ENCODE measurements at places on chromosomes 11 and 22.

- no peak for DNase-seq
Measured at GRCh38 chr11:77559686-77560401, 29.9 kb upstream of the AQP11 start.

DNA sequence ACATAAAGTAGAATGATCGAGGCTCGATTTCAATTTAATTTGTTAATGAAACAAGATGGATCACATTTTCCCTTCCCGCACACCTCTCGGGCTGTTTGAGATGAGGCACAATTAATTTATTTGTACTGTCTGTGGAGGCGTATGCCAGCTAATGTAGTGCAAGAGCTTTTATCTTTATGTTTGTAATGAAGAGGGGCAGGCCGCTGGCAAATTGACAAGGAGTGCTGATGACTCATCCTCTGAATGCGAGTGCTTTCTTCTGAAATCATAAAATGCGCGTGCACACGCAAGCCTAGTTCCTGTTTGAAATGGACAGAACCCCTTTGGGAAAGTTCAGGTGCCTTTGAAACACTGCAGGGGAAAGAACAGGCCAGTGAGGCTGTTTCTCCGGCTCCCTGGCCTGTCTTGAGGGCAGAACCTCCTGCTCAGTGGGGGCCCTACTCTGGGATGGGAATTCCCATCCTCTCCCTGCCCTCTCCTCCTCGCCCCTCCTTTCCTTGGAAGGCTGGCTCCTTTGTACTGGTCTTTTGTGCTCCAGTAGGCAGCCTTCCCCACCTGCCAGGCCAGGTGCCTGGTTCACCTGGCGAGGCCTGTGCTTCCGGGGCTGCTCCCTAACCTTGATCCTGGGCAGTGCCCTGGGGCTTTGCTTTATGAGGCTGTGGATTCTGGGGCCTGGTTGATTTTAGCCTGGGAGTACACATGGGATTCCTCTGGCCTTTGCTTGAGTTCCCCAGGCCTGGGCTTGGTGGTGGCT lies 50.3 kb downstream of the TEAD1 start:
- peak; percentile 20 for DNase-seq

GRCh38 chr11:108780119-108780518 lies 115.2 kb downstream of the DDX10 start:
- DNase-seq, result no peak

- DNase-seq, result no peak
Measured at GRCh38 chr22:49155039-49155769, 672.5 kb downstream of the BRD1 start.

DNA sequence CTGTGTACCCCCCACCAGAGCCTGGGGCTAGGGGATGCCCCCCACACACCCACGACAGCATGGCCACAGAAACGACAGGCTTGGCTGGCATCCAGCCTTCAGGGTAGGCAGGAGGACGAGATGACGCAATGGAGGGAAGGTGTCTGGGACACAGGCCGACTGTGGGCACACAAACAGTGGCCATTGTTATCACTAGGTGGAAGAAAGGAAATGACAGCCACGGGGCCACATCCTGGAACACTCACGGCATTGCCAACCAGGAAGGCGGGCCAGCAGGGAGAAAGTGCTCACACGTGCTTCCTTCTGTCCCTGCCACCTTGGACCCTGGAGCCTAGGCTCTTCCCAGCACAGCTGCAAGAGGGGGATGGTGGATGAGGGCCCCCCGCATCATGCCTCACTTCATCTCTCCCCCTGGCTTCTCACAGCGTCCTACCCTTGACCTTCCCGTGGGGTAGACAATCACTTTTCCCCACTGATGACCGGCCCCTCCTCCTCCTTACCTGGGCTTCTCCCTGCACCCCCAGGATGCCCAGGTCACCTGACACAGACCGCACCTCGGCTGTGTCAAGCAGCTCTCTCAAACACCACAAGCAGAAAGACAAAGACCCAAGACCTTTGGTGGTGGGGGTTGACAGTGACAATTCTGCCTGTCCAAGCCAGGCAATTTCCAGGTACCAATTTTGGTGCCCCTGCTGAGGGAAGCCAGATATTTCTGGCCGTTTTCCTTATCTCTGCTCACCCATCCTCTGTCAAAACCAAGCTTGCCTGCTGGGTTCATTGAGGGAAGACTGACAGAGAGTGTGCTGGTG lies 8.6 kb downstream of the PLA2G6 start:
- peak; percentile 29 for DNase-seq

- DNase-seq, result no peak
Measured at GRCh38 chr22:47547881-47548650, 785.6 kb downstream of the TBC1D22A start.

- no peak for DNase-seq
Measured at GRCh38 chr11:3781423-3781822, 15.9 kb downstream of the NUP98 start.

DNA sequence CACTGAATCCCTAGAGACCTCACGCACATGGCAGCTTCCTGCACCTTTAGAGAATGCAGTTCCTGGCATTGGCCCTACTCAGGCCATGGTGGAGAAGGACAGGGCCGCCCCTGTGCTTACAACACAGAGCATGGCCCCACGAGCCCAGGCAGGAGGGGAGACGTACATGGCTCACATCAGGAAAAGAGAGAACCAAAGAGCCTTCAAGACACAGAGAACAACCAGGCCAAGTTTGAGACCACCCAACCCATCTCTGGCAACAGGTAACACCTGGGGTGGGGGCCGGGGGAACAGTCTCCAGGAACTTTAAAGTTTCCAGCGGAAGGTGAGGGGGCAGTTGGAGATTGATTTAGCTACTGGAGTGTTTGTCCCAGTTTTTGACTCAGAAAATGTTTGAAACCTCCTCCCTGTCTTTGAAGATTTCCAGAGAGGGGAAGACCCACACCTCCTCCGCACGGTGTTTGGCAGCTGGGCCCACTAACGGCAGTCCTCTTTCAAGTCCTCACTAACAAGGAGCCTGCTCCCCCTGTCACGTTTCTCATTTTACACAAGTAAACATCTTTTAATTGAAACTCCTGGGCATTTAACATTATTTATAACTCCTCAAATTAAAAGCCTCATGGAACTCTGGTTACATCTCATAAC lies 1423.8 kb downstream of the TBC1D22A start:
- DNase-seq, result no peak

GRCh38 chr11:38332046-38332445 lies 1734.0 kb upstream of the RAG2 start:
- no peak for DNase-seq

- no peak for DNase-seq
Measured at GRCh38 chr22:23833017-23833751, 5.6 kb downstream of the DERL3 start.

All from activated naive CD4-positive, alpha-beta T cell treated with anti-CD3 and anti-CD28 coated beads for 36 hours (primary cell).